Ureter (tissue), 1 donor: ENCODE measurements at places on chromosomes 1 and 21. TPM values are rescaled to one million over a fixed set of nuclear protein-coding genes. Genes with fewer than 3 reads are reported as not detected.

- no peak for DNase-seq
Measured at GRCh38 chr1:100423832-100424337, 71.6 kb downstream of the CDC14A start.

DNA sequence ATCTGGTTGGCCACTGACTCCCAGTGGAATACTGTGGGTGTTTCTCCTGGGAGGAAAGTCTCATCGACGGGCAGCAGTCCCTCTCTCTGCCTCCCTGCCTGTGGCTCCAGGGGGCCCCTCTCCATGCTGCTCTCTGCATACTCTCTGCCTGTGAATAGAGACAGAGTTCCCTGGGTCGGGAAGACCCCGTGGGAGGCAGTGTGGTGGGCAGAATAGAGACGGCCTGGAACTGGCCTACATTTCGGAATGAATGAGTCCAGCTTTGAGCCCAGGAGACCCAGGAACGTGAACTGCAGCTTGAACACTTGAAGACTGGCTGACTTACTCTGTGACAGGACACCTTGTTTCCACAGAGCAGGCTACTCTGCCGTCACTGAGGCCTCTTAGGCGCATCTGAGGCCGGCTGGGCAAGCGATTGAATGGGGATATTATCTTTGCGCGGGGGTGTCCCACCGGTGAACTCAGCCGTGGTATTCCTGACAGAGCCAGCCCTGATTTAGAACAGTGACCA, 64.0 kb downstream of the KIF21B start:
- DNase-seq, result no peak

DNA sequence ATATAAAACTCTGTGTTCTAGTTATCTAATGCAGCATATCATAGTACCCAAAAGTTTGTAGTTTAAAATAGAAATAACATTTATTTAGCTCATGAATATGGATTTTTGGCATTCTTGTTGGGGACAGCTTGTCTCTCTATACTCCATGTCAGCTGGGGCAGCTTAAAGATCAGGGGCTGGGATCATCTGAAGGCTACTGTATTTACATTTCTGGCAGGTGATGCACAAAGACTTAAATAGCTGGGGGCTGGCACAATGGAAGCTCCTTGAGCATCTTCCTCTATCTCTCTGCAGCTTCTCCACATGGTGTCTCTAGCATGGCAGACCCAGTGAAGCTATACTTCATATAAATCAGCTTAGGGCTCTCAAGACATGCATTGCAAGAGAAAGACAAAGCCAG, 55.6 kb upstream of the DAB1 start:
- DNase-seq, result no peak

DNA sequence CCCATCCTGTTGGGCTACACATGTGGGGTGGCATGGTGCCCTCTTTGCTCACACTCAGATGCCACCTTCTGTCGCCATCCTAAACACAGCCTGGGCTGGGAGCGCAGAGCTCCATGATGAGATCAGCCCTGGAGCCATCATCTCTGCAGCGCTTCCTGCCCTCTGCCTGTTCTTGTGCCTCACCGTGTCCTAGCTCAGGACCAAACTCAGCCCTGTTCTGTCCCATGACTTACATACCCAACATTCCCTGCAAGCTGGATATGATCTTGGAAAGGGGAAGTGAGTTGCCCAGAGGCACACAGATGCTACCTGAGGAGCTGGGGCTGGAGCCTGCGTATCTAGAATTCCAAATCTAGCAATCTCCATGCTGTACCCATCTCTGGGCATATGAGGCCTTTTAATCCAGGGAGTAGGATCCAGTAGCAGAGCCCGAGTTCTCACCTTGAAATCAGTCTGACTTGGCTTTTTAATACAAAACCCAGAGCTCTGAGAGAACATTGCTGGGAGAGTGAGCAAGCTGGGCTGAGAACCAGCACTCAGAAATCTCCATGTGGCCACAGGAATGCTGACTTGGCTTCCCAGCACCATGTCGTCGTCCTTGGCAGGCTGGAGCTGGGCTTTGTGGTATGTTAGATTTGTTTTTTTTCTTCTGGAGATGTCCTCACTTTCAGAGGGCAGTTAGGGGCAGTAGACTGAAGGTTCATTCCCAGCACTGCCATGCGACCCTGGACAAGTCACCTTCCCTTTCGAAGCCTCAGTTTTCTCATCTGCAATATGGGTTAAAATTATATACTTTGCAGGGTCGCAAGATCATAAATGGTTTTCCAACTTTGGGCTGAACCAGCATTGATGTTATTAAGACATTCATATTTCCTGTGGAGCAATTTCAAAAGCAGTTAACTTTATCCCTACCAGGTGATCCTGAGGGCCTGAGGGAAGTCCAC, 2.6 kb downstream of the ALPL start:
- DNase-seq, result peak; percentile 64

DNA sequence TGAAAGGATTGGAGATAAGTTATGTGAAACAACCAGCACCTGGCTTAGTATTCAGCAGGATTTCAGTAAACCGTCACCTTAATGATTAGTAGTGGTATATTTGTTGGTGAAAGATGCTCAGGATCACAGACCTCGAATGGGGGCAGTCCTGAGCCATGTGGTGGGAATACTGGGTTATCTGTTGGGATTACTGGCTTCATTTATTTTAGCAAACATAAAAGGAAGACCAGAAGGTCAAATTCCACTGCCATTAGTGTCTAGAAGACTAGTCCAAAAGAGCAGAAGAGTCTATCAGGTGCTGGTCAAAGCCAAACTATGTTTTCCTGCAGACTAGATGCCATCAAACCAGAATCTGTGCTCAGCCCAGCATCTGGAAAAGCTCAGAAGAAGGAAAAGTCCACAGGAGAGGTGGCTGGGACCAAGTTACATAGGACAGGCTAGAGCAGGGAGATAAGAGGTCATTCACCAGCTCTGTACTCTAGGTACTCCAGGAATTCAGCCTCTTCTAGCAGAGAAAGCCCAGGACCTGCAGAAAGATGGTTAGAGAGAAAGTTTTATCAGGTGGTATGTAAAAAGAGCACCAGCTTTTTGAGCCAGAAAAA, 343.4 kb downstream of the PLPP3 start:
- no peak for DNase-seq

GRCh38 chr1:117237726-117238381, 27.1 kb upstream of the VTCN1 start:
- DNase-seq, result no peak

GRCh38 chr1:153417136-153417888, 992 bp downstream of the S100A7A start:
- DNase-seq, result peak; percentile 13

GRCh38 chr1:7576946-7577657, 194.0 kb upstream of the VAMP3 start:
- no peak for DNase-seq

DNA sequence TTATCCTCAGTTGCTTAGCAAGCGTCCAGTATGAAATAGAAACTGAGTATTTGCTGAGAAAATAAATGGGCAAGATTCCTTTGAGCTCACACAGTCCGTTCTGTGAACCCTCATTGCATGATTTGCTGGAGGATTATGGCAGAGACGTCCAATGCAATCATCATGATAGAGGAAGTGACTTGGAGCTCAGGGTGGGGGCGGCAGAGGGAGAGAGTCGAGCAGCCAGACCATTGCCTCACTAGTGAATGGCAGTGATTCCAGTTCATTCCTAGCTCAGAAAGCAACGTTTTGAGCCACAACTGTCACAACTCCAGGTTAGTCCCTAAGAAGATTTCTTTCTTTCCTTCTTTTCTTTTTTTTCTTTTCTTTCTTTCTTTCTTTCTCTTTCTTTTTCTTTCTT, 27.5 kb upstream of the COL9A2 start:
- peak; percentile 50 for DNase-seq

- no peak for DNase-seq
Measured at GRCh38 chr21:36695671-36696389, 3.1 kb upstream of the SIM2 start.

DNA sequence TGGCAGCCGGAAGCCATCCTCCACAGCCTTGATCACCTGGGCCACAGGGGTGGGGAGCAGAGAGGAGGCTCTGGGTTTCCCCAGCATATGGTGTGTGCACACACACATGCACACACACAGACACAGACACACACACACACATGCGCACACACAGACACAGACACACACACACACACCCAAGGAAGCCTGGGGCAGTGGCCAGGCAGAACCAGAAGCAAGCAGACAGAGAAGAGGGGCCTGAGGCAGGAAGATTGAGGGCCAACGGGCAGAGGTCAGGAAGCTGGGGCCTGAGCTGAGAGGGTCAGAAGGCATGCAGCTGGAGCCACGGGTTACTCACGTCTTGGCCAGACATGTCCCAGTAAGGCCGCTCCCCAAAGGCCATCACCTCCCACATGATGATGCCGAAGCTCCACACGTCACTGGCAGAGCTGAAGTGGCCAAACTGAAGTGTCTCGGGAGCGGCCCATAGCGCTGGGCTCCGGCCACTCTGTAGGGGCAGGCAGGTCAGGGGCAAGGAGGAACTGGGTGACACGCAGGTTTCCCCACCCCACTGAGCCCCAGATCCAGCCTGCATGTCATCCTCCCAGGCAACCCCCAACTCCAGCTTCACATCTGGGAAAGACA, 27.4 kb downstream of the CDCA8 start:
- no peak for DNase-seq

DNA sequence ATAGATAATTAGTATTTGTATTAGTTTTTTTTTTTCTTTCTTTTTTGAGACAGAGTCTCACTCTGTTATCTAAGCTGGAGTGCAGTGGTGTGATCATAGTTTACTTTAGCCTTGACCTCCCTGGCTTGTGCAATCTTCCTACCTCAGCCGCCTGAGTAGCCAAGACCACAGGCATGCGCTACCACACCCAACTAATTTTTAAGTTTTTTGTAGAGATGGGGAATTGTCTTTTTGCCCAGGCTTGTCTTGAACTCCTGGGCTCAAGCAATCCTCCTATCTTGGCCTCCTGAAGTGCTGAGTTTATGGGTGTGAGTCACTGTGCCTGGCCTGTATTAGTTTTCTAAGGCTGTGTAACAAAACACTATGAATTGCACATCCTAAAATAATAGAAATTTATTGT, 58.3 kb downstream of the MSH4 start:
- no peak for DNase-seq

GRCh38 chr1:26583646-26584485, 54.3 kb downstream of the RPS6KA1 start:
- no peak for DNase-seq

GRCh38 chr1:236451796-236452373, 57.8 kb downstream of the EDARADD start:
- DNase-seq, result no peak

- DNase-seq, result no peak
Measured at GRCh38 chr1:157882580-157882979, 41.0 kb upstream of the CD5L start.

GRCh38 chr1:43870306-43870705, 63.3 kb upstream of the ARTN start:
- DNase-seq, result no peak

DNA sequence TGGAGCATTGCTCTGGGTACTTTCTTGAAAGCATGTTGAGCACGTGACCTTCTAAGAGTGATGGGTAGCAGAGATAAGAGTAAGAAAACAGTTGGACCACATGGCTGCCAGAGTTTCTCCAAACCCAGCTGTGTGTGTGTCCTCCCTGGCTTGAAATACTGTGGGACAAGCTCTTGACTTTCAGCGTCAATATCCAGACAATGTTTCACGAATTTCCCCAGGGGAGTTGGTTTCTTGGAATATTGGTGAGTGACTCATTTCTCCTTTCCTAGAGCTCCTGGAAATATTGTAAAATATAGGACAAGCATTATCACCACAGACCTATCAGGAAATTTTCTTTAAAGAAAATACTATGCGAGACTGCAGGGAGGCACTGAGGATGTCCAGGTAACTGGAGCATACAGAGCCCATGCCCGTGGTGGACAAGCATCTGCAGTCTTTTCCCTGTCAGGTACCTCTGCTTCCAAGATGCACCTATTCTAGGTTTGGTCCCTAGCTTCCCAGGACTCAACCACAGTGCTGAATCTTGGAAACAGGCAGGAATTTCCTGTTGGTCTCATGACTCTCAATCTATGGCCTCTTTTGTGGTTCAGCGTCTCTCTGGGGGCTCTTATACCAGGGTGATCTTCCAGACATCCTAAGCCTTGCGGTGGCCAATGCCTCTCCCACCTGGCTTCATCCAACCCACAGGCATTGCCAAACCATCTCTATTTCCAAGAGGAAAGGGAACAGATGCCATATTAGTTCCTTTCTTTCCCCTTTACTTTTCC, 67.4 kb downstream of the KCNJ6 start:
- DNase-seq, result no peak

- DNase-seq, result no peak
Measured at GRCh38 chr21:42691901-42692559, 38.6 kb downstream of the PDE9A start.

- no peak for DNase-seq
Measured at GRCh38 chr1:116572099-116572498, 1.3 kb upstream of the CD58 start.

DNA sequence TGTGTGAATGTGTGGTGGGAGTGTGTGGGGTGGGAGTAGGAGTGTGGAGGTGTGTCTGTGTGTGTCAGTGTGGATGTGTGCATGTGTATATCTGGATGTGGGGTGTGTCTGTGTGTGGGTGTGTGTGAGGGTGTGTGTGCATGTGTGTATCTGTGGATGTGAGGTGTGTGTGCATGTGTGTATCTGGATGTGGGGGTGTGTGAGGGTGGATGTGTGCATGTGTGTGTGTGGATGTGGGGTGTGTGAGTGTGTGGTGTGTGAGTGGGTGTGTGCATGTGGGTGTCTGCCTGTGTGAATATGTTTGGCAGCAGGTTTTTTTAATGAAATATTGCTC, 106.1 kb downstream of the PDE9A start:
- DNase-seq, result no peak

DNA sequence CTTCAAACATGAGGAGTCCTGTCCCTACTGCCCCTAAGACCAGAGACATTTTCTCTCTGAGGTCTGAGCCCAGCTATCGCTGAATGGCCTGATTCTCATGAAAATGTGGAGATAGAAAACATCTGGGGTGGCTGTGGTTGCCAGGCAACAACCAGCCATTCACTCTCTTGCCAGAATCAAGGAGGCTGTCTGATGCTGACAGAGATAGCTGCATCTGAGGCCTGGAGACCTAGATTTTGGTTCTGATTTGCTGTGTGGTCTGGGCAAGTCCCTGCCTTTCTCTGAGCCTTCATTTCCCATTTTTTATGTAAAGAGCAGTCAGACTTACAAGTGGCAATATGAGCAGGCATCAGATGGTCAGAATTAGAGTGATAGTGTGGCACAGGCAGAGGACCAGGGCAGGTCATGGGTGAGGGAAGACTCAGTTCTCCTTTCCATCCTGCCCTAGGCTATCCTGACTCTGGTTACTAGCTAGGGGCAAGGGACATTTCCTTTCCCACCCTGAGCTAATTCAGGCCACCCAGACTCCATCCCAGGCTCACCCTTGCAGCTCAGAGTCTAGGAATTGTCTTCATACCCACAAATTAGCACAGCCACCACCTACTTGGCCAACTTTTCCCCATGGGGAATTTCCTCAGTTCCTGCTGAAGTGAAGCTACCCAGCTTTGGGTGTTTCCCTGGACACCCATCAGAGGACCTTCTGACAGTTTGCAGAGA, 20.0 kb upstream of the RNF19B start:
- no peak for DNase-seq

- no peak for DNase-seq
Measured at GRCh38 chr1:84163123-84163931, 19.3 kb downstream of the PRKACB start.

- no peak for DNase-seq
Measured at GRCh38 chr21:42654179-42654912, 925 bp downstream of the PDE9A start.

Gene ANKRD35
- 4.2 TPM for total RNA-seq

Gene RORC
- 14.5 TPM for total RNA-seq

Gene ST7L
- total RNA-seq, result 33.3 TPM

Gene KRTAP11-1
- not detected for total RNA-seq

Gene NHLH1
- not detected for total RNA-seq

Gene ZFP69B
- total RNA-seq, result 2.5 TPM

Gene HMCN1
- 4.7 TPM for total RNA-seq

Gene RAB7B
- total RNA-seq, result 11.7 TPM

Gene KIRREL1
- 19.7 TPM for total RNA-seq

Gene PLA2G2C
- not detected for total RNA-seq
